ENCODE measurements at places on chromosomes 1 and 21. TPM values are rescaled to one million over a fixed set of nuclear protein-coding genes. Genes with fewer than 3 reads are reported as not detected.

DNA sequence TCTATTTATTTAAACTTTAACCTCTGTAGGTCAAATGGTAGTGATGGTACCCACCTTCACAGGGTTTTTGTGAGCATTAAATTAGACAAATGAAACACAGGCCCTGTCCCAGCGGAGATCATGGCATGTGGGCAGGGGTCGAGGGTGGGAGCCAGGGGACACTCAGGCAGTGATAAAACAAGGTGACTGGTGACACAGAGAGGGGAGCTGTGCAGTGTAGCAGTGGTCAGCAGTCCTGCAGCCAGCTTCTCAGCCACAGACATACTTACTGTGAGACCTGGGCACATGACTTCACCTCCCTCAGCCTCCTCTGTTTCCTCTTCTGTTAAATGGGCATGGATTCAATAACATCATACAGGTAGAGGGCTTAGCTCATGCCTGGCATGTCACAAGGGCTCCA lies 44.9 kb downstream of the SRRM1 start:
- no peaks in the 10 kb centered on the region for H3K36me3 ChIP-seq
- H3K27me3 ChIP-seq, result no peaks in the 10 kb centered on the region
- H3K4me1 ChIP-seq, result peaks cover 17% of the 10 kb centered on the region
- no peak overlapping the region for H3K4me3 ChIP-seq
- DNase-seq, result no peak

GRCh38 chr1:165887877-165888551 lies 60.6 kb downstream of the UCK2 start:
- peak overlapping the region; percentile 27 for H3K27ac ChIP-seq
- H3K36me3 ChIP-seq, result peaks cover 18% of the 10 kb centered on the region
- DNase-seq, result no peak
- no peaks in the 10 kb centered on the region for H3K27me3 ChIP-seq
- peaks cover 19% of the 10 kb centered on the region for H3K4me1 ChIP-seq

GRCh38 chr1:206117151-206117948 lies at the start of gene AVPR1B:
AVPR1B (minus strand) TSS chr1:206117388; CDS start chr1:206116890, 498 bp downstream.
- DNase-seq, result peak; percentile 59
- peaks cover 3% of the 10 kb centered on the region for H3K36me3 ChIP-seq
- H3K4me3 ChIP-seq, result peak within 1 kb of the TSS; percentile 67
- H3K27me3 ChIP-seq, result peaks cover 52% of the 10 kb centered on the region

DNA sequence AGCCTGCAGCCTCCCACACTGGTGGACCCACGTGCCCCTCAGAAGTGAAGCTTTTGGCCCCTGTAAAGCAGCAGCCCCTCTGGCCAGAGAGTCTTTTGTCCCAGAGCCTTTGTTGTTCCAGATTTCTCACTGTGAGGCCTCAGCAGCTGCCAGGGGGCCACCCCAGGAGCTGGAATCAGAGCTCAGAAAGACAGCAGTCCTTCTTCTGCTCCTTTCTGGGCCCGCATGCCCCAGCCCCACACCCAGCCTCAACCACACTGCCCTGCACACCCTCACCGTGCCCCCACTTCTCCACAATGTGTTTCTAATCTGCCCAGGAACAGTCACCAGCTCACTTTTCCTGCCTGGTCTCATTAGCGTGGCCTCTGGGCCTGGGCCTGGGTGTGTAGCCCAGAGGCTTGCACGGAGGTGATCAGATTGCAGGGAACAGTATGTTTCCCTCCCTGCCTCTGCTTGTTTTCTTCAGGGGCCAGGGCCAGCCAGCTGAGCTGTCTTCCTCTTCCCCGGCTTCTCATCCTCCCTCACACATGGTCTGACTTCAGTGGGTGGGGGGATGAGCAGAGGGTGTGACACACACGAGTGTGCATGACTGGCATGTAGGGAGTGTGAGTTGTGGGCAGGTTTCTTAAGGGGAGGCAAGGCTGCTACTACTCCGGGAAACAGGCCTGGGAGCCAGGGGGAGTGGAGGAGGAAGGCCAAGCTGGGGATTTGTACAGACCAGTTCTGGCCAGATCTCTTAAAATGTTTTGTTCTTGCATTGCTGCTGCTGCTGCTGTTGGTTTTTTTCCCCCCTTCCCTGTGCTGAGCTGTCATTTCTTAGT lies 82.5 kb upstream of the ZNF648 start:
- H3K27ac ChIP-seq, result peak overlapping the region; percentile 96
- H3K4me3 ChIP-seq, result no peak overlapping the region
- peak; percentile 48 for DNase-seq
- H3K27me3 ChIP-seq, result no peaks in the 10 kb centered on the region

DNA sequence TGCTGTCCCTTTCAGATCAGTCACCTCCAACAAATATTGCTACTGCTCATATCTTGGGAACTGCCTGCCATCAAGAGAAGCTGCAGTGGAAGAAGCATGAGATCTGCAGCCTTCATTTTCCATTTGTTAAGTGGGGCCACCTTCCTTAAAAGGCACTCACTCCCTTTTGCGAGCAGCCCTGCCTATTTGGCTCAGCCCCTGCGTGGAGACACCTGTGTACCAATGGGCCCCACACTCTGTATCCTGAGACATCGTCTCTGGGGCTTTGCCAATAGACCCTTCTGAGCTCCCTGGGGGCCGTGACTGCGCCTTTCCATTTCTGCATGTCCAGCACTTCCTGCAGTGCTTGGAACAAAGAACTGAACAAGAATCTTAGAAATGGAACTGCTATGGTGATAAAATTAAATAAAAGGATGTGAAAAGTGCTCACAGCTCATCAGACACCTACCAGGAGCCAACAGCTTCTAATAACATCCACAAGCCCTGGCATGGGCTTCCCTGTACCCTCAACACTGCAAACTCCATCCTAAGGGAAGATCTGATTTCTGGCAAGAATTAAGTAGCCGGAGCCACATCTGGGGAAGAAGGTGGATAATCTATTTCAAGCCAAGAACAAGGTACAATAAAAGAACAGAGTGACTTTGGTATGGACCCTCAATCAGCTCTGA lies 36.7 kb downstream of the PARP1 start:
- no peak overlapping the region for H3K4me3 ChIP-seq
- peaks cover 43% of the 10 kb centered on the region for H3K36me3 ChIP-seq
- no peak for DNase-seq
- no peak overlapping the region for H3K27ac ChIP-seq

DNA sequence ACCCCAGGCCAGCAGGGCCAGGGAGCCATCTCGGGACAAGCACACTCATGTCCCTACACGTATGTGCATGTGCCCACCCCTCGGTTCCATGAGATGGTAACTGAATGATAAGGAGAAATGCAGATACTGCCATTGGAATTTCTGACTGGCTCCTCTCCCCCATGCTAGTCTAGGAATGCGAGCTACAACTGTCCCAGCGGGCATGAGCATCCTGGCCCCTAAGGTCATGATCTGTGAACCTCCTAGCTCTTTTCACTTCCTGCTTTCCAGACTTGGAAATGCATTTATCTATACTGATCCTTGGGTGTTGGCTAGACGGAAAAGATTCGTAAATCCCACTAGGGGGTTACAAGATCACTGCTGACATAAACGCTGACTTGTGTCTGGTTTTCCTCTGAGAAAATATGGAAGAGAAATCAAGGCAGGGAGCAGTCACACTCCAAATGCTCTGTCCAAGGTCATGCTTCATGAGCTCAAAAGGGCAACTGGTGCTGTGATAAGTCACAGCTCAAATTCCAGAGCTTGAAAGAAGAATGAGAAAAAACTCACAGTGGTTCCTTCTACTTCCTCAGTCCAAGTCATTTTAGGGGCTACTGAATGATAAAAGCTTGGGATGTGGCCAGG lies 49.8 kb downstream of the SLC45A1 start:
- H3K4me3 ChIP-seq, result no peak overlapping the region
- no peaks in the 10 kb centered on the region for H3K27me3 ChIP-seq
- peak overlapping the region; percentile 57 for H3K27ac ChIP-seq
- peaks cover 56% of the 10 kb centered on the region for H3K4me1 ChIP-seq
- no peak for DNase-seq

GRCh38 chr1:151721788-151722510 lies 627 bp downstream of the RIIAD1 start:
- no peaks in the 10 kb centered on the region for H3K36me3 ChIP-seq
- no peak for DNase-seq
- peaks cover 23% of the 10 kb centered on the region for H3K4me1 ChIP-seq
- H3K27me3 ChIP-seq, result peaks cover 92% of the 10 kb centered on the region

DNA sequence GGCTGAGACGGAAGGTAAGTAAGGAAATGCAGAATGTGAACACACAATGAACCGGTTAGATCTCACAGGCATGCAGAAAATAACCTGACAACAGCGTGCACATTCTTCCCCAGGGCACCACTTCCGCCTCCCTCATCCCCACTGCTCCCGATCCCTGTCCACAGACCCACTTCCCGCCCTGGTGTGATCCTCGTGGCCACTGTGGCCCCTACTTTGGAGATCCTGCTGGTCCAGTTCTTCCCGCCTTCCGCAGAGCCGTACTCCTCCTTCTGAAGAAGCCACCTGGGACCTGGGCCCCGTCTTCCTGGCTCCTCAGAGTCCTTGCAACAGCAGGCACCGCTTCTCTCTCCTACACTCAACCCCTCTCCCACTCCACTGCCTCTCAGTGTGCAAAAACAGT lies 1.4 kb upstream of the GSTM4 start:
- peaks cover 37% of the 10 kb centered on the region for H3K4me1 ChIP-seq
- no peak overlapping the region for H3K27ac ChIP-seq
- H3K4me3 ChIP-seq, result no peak overlapping the region
- H3K36me3 ChIP-seq, result no peaks in the 10 kb centered on the region
- peaks cover 34% of the 10 kb centered on the region for H3K27me3 ChIP-seq

GRCh38 chr1:4978660-4979390 lies 324.4 kb downstream of the AJAP1 start:
- H3K4me3 ChIP-seq, result no peak overlapping the region
- H3K4me1 ChIP-seq, result peaks cover 10% of the 10 kb centered on the region
- H3K36me3 ChIP-seq, result no peaks in the 10 kb centered on the region

GRCh38 chr1:234642428-234642827 lies 32.5 kb upstream of the IRF2BP2 start:
- H3K4me1 ChIP-seq, result peaks cover 12% of the 10 kb centered on the region
- H3K4me3 ChIP-seq, result no peak overlapping the region
- H3K27ac ChIP-seq, result no peak overlapping the region
- no peaks in the 10 kb centered on the region for H3K36me3 ChIP-seq
- DNase-seq, result no peak

GRCh38 chr1:38567401-38567800 lies 292.2 kb downstream of the RRAGC start:
- peaks cover 30% of the 10 kb centered on the region for H3K4me1 ChIP-seq
- DNase-seq, result no peak
- no peaks in the 10 kb centered on the region for H3K36me3 ChIP-seq
- H3K27ac ChIP-seq, result no peak overlapping the region

- no peak for DNase-seq
- H3K4me1 ChIP-seq, result no peaks in the 10 kb centered on the region
- H3K27me3 ChIP-seq, result peaks cover 2% of the 10 kb centered on the region
- peaks cover 13% of the 10 kb centered on the region for H3K36me3 ChIP-seq
- no peak overlapping the region for H3K27ac ChIP-seq
Observed at GRCh38 chr1:209613400-209614150, 30.1 kb downstream of the CAMK1G start.

- H3K27ac ChIP-seq, result no peak overlapping the region
- no peak overlapping the region for H3K4me3 ChIP-seq
- H3K36me3 ChIP-seq, result no peaks in the 10 kb centered on the region
- no peak for DNase-seq
- H3K27me3 ChIP-seq, result no peaks in the 10 kb centered on the region
Observed at GRCh38 chr1:1427820-1428148, 6.7 kb upstream of the ANKRD65 start.

GRCh38 chr1:186738926-186739325 lies 58.7 kb upstream of the PTGS2 start:
- H3K36me3 ChIP-seq, result no peaks in the 10 kb centered on the region
- peaks cover 20% of the 10 kb centered on the region for H3K4me1 ChIP-seq
- no peak for DNase-seq
- no peak overlapping the region for H3K4me3 ChIP-seq
- peak overlapping the region; percentile 39 for H3K27ac ChIP-seq

- H3K4me3 ChIP-seq, result no peak overlapping the region
- DNase-seq, result no peak
- H3K27ac ChIP-seq, result no peak overlapping the region
- H3K27me3 ChIP-seq, result no peaks in the 10 kb centered on the region
- H3K4me1 ChIP-seq, result peaks cover 19% of the 10 kb centered on the region
- peaks cover 18% of the 10 kb centered on the region for H3K36me3 ChIP-seq
Observed at GRCh38 chr1:43773821-43774220, 66.5 kb downstream of the ST3GAL3 start.

Gene CEP85
- 22.7 TPM for total RNA-seq

Gene MMEL1
- total RNA-seq, result 4.5 TPM

Gene RGS4
- 39.9 TPM for total RNA-seq

Gene CATSPERE
- 2.2 TPM for total RNA-seq

Gene FMO5
- total RNA-seq, result 0.97 TPM

Gene SLC39A1
- total RNA-seq, result 73.3 TPM
